Vagina (tissue), 2 donors: ENCODE measurements at places on chromosomes 13 and 19. TPM values are rescaled to one million over a fixed set of nuclear protein-coding genes. Genes with fewer than 3 reads are reported as not detected.
A peak's percentile ranks its signal among the peaks of the same experiment; 100 is the strongest.

CEACAM20 gene
- total RNA-seq, result not detected

- no peak for DNase-seq
Measured at GRCh38 chr19:38013913-38014580, 107.0 kb downstream of the SIPA1L3 start.

GRCh38 chr19:44671400-44671799, at the start of gene CEACAM19:
CEACAM19 (plus strand) TSS chr19:44671482; CDS start chr19:44671932, 450 bp downstream.
- DNase-seq, result no peak

DNA sequence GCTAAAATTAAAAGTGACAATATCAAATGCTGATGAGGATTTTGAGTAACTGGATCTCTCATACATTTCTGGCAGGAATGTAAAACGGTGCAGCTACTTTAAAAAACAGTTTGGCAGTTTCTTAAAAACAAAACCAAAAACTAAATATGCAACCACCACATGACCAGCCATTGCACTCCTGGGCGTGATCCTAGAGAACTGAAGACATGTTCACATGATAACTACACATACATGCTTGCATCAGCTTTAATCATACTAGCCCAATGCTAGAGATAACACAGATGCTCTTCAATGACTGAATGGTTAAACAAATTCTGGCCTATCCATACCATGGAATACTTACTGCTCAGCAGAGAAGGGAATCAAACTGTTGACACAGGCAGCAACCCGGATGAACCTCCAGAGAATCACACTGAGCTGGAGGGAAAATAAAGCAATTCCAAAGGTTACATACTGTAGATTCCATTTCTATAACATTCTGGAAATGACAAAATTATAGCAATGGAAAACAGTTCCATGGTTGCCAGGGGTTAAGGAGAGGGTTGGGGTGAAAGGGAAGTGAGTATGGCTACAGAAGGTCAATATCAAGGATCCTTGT, 25.5 kb upstream of the NAXD start:
- no peak for DNase-seq

DNA sequence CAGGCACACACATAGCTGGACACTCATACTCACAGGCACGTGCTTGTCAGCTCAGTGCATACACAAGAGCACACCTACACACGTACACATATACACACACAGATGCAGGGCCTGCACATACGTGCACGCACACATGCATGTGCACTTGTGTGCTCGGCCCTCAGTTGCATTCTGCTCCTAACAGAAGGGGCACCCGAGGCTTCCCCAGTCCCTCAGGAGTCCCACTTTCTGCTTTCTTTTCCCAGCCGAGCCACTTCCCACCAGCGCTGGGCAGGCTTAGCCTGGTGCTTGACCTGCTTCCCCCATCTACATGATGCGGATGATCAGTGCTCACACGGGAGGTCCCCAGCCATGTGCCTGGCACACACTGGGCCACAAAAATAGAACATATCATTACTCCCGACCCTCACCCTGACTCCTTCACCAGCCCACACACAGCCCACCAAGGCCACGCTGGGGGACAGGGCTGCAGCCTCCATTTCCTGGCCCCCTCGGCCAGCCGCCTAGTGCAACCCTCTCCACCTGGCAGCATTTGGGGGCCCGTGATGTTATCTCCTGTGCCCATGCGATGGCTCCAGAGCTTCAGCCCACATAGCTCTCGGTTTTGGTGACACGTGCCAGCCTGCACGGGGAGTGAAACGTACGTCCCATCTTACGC, 125.2 kb upstream of the SPACA7 start:
- peak; percentile 70 for DNase-seq

DNA sequence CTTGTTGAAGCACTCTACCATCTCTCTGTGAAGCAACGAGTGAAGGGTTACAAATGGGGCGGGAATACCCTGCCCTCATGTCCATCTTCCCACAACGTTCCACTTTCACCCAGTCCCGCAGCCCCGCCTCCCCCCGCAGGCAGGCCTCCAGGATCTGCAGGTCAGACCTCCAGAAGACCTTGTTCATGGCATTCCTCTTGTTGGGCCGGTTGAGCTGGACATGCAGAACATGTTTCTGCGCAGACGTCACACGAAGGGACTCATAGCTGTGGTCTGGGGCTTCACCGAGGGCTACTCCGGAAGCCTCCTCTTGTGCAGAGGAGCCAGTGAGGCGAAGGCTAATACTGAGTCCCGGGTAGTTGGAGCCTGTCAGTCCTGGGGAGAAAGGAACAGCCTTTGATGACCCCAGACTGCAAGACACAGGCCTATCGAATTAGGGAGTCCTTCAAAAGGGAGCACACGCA, 420 bp downstream of the ECH1 start:
- DNase-seq, result no peak
